ENCODE measurements at places on chromosomes 7 and 10.

DNA sequence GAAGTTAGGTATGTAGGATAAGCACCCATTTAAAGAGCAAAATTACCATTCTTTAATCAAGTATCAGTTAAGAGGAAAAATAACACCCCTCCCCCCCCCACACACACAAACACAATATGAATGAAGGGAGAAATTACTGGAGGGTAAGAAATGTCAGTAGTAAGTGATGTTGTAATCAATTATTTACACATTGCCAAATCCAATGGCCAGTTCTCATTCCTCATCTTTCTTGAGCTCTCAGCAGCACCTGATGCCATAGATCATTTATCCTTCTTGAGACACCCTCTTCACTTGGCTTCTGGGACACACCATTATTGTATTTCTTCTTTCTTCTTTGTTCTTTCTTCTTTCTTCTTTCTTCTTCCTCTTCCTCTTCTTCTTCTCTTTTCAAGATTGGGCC, 33.7 kb upstream of the FAM3C start:
- no peak for DNase-seq

DNA sequence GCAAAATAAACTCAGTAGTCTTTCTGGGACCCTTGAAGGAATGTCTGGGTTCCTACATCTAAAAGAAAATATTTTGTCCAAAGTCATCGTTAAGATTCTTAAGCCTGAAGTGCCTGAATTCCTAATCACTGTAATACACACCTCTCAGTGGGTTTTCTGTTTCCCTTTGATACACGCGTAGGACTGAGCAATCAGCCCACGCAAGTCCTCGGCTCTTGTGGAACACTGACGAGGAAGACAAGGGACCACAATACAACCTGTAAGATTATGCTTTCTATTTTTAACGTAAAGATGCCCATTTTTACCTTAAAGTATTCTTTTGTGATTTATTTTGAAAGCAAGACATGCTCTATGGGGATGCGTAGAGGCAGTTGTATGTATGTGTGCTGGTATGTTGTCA, 472.8 kb upstream of the CELF2 start:
- no peak for DNase-seq

- DNase-seq: no peak
Observed at GRCh38 chr10:65394502-65395297, 1531.1 kb upstream of the LRRTM3 start.

- DNase-seq: no peak
Observed at GRCh38 chr7:48176356-48176893, 5.2 kb downstream of the ABCA13 start.

- DNase-seq: no peak
Observed at GRCh38 chr7:128855559-128855958, 7.1 kb upstream of the ATP6V1F start.

- DNase-seq: no peak
Observed at GRCh38 chr7:157253850-157254249, 83.0 kb upstream of the DNAJB6 start.

GRCh38 chr10:79249186-79250121, 97.8 kb upstream of the PPIF start:
- DNase-seq: no peak

- DNase-seq: peak; percentile 76
Observed at GRCh38 chr10:89643812-89644690, 991 bp downstream of the PANK1 start.

DNA sequence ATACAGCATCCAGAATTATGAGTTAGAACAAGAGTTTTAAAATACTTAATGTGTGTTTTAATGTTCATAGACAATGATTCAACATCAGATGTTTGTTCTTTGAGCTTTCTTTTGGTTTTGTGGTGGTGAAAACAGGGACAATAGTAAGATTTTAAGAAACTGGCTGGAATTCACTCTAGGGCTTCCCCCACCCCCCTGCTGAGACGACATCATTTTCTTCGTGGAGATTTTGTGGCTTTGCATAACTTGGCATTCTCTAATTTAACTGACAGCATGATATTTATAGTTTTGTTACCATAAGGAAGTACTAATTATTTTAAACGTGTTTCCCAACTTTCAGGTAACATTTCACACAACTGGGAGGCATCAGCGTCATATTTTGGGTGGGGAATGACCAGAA, 184.1 kb downstream of the BICC1 start:
- DNase-seq: no peak

DNA sequence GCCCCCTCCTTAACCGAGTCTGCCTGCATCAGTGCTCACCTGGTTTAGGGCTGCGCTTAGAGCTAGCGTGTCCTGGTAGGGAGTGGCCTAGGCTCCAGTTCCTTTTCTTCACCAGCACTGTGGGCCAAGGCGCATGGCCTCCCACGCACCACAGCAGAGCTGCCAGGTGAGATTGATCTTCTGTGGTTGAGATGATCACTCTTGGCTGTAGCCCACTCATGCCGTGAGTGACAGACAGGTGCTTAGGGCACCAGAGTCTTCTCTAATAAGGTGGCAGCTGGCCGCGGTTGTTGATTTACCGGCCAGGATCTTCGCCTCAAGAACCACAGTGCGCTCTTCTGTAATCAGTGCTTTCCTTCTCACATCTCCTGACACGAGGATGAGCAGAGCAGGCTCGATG, 157.2 kb upstream of the INSYN2A start:
- no peak for DNase-seq

DNA sequence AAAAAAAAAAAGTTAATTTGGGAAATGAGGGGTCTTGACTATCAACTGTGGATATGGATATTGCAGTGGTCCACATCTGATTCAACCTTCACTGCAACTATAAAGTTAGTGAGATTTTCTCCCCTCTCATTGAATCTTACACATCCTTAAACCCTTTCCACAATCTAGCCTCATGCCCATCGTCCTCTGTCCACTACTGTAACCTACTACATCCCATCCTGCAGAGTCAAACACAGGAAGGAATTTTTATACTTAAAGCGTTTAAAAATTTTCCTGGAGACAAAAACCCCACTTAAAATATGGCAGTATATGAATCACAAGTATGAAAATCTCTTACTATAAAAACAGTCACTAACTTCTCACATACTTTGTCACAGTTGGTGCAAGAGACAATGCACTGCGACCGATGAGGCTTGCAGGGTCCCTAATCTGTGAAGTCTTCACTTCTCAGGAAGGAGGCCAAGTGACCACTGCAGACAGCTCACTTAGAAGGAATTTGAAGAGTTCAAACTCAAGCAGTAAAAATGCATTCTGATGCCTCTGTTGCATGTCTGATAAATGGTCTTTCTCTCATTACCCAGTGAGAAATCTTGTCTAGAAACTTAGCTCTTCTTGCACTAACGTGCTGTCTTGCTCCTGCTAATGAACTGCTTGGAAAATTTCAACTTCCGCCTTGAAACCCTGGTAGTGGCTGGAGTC, 50.3 kb upstream of the ST8SIA6 start:
- DNase-seq: no peak

DNA sequence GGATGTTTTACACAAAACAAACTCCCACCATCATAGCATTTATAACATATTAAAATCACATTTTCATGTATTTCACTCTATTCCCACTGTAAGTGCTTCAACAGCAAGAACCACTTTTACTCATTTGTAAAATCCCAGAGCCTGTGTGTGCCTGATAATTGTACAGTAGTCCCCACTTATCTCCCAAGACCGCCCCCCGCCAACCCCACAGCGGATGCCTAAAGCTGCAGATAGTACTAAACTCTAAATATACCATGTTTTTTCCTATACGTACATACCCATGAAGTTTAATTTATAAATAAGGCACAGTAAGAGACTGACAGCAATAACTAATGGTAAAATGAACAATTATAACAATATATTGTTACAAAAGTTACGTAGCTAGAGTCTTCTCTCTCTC, 33.5 kb downstream of the EZH2 start:
- DNase-seq: no peak

DNA sequence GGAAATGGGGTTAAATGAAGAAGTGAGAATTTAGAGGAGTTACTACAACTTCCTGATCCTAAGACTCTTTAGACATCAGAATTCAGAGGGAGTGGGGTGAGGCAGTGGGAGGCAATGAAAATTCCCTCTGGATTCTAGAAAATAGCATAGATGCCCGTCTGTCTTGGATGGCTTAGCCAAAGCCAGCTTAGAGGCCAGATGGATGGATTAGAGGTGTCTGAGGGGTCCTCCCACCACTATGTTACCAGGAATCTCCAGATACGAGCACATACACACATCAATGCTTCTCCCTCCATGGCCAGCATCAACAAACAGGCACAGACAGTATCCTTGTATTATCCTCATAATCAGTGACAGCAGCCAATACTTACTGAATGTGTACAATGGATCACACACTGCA, 418.1 kb downstream of the PLXNA4 start:
- no peak for DNase-seq

GRCh38 chr10:97128039-97128492, 57.7 kb downstream of the SLIT1 start:
- DNase-seq: no peak

- DNase-seq: no peak
Observed at GRCh38 chr7:71594736-71595135, 462.8 kb downstream of the GALNT17 start.

DNA sequence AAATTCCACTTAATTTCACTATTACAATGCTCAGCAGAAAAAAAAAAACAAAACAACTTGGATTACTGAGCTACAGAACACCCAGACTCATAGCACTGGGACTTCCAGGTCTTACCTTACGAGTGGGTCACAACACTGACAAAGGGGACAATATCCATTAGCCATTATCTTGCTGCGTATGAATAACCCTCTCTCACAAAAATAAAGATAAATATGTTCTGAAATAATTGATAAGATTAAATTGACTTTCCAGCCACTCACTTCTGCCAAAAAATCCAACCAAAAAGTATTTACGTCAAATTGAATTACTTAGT, 128.7 kb downstream of the PKD1L1 start:
- no peak for DNase-seq

- DNase-seq: no peak
Observed at GRCh38 chr10:95404864-95405263, 114.1 kb upstream of the PDLIM1 start.

GRCh38 chr7:156608173-156608478, 32.4 kb upstream of the RNF32 start:
- DNase-seq: no peak

GRCh38 chr7:87339373-87339897, 6.0 kb upstream of the CROT start:
- DNase-seq: no peak

DNA sequence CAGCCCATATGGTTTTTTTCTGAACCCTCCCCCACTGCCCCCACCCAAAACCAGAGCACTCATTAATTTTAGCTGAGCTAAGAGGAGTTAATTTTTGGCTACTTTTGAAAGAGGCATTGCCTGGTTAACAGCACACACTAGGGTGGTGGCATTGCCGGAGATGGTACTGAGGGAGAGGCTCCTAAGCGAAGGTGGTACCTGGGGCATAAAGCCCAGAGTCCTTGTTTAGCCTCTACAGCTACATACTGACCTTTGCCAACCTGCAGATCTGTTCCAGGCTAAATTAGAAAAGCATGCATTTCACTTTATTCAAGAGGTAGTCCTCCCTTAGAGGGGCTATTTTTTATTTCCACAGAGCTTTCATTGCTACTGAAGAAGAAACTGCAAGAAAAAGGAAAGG, 172.8 kb upstream of the AGK start:
- DNase-seq: no peak

GRCh38 chr7:140640727-140641523, at the start of gene DENND2A:
Gene DENND2A, minus strand, starts transcription at chr7:140640813. Its CDS starts 38,416 bp downstream, at chr7:140602397.
- peak; percentile 18 for DNase-seq

GRCh38 chr10:100882671-100883311, 30.0 kb upstream of the SLF2 start:
- DNase-seq: no peak

- DNase-seq: no peak
Observed at GRCh38 chr10:34112171-34112782, 702.8 kb downstream of the PARD3 start.

DNA sequence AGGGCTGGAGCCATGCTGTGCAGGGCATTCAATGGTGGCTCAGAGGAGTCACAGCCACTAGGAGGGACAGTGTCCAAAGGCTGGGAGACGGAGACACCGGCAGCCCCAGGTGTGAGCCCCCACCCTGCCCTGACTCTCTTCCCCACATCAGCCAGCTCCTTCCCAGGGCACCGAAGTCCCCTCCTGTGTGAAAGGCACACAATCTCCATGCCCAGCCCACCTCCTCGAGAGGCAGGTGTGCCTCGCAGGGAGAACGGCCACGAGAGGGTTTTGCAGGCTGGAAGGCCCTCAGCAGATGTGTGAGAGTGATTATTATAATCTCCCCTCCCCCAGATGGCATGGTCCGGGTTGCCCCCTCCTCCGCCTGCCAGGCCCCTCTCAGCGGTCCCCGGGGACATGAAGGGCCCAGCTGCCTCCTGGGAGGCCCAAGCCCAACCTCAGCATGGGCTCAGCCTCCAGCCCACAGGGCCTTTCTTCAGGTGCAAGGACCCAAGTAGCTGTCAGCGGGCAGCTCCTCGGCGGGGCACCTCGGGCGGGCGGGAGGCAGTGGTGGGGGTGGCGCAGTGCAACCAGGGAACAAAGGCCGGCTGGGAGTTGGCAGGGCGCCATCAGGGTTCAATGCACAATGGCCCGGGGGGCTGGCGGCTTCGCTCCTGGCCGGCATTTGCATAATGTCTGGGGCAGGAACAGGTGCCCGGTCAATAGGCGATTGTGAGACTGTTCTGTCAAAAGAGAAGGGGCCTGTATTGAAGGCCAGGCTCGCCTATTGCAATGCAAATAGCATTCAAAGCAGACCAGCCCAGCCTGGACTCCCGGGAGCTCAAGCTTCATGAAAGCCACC, 155.3 kb upstream of the ZMIZ1 start:
- no peak for DNase-seq

- DNase-seq: no peak
Observed at GRCh38 chr10:133087679-133088178, at the start of gene ADGRA1. Gene ADGRA1, plus strand, starts transcription at chr10:133087924. Its CDS starts 986 bp downstream, at chr10:133088910.

DNA sequence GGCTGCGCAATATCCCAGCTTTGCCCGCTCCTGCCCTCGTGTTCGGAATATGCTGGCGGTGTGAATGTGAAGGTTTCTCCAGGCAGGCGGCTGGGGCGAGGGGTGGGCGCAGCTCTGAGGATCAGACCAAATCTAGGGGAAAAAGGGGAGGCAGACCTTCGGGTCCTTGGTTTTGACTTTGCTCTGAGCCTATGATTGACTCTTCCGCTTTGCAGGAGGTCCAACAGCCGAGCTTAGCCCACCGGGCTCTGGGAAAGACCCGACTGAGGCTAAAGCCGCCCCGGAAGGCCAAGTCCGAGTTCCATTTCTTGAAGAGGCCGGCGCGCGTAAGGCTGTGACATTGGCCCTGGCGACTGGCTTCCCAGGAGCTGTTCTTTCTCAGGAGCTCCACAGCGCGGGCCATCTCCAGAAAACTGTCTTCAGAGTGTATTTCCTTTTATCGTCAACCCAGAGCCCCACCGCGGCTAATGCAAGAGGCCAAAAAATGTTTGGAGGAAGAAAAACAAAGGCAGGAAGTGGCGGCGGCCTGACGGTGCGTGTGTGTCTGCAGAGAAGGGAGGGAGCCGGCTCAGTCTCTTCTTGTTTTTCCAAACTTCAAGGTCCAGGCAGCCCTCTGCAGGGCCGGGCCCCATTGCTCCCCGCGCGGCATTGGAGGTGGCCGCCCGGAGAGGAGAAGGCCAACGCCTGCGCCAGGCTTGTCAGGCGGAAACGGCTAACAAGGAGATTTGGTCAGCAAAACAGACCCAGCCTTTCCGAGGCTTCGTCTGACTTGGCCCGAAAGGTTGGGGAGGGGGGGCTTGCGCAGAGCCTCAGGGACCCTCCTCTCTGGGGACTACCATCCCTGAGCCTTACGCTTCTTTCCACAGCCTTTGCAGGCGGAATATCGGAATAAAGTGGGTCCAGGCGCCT, 3.6 kb upstream of the HOXA11 start:
- peak; percentile 39 for DNase-seq

Data from stimulated activated naive CD8-positive, alpha-beta T cell treated with anti-CD3 and anti-CD28 coated beads, Interleukin-15, amount 100 ng/mL, for 72 hours (primary cell).